SIG-M5 (cell line): ENCODE measurements at places on chromosomes 12 and 14.

- DNase-seq: no peak
Observed at GRCh38 chr12:3142386-3142785, 65.2 kb downstream of the TSPAN9 start.

DNA sequence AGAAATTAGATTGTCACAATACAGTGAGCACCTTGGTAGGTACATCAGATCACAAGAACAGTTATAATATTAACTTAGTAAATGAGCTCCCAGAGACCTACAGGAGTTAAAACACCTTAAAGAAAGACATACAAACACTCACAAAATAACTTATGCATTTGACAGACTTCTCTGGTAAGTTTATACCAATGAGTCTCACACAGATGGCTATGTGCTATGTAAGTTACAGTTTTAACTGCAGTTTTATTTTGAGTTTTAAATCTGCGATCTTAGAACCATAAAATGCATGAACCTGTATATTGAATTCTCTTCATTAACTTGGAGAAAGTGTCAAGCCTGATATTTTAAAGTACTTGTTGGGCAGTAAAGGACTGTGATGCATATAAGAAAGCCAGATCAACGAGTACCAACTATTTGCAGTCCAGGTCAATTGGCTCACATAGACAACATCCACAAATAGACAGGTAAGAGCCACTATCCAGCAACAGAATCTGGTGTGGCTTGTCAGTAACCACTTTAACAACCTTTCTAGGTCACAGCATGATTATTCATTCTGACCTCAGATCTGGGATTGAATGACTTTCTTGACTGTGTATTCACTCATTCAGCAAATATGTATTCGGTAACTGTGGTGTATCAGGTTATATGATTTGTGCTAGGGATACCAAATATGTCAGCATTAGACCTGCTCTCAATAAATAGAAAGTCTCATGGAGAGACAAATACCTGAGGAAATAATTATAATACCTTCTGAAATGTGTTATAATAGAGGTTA lies 856.6 kb upstream of the MGAT4C start:
- DNase-seq: no peak

DNA sequence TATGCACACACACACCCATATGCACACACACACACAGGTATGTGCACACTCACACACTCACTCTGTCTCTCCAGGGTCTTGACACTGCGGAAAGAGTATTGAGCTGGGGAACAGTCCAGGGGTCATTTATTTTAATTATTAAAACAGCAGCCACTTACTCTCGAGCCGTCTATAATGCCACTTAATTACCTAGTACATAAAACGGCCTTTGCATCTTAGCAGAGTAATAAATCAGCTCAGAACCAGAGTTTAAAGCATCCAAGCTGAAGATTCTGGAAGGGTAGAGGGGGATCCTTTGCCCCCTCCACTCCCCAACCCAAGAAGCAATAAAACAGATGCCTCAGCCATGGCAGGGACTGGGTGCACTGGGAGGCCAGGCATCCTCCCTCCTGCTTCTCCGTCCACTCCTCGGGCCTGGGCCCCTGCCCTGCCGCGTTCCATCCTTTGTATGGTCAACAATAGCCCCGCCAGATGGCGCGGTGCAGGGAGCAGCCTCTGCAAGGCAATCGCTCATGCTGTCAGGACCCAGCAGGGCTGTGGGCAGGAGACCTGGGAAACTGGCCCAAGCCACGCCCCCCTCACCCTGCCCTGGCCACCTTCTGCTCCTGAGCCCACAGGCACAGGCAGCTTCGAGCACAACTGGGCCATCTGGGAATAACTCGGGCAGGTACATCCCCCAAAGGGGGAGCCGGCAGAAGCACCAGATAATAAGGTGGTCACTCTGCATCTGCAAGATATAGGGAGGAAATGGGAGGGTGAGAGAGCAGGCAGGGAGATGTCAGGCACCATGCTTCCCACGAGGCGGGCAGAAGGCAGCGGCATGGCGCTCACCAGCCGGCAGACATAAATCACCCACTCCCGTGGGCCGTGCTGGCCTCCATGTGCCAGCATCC lies 40.9 kb downstream of the CCDC85C start:
- DNase-seq: no peak

GRCh38 chr12:44649693-44650092 lies 226.4 kb downstream of the NELL2 start:
- no peak for DNase-seq

DNA sequence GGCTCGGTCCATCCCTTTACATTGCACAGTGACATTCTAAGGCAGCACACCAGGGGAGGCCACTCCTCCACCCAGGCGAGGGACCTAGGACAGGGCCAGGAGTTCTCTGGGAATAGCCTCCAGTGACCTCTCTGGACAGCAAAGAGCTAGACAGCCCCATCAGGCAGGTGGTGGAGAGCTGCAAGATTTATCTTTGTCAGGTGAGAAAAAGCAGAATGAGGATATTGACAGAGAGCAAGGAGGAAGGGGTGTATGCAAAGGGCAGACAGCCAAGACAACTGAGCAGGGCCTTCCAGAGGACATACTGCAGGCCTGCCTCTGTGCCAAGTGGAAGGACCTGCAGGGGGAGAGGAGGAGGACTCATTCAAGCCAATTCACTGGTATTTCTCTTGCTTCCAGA lies 112.4 kb upstream of the MAX start:
- no peak for DNase-seq

DNA sequence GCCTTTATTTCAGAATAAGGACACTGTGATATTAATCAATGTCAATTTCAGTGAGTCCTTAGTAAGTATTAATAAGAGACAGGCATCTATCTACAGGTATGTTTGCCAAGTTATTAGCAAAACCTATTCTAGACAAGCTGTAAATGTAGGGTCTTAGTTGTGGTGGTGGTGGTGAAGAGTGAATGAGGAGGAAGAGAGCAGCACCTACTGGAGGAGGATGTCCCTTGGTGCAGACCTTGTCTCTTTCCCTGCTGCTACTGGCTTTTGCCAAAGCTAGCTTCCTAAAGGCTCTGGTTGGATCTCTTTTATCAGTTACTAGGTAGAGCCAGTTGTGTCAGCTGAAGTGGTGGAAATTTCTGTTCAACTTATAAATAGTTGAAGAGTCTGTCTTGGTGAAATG lies 304.8 kb upstream of the ATP2B1 start:
- no peak for DNase-seq

DNA sequence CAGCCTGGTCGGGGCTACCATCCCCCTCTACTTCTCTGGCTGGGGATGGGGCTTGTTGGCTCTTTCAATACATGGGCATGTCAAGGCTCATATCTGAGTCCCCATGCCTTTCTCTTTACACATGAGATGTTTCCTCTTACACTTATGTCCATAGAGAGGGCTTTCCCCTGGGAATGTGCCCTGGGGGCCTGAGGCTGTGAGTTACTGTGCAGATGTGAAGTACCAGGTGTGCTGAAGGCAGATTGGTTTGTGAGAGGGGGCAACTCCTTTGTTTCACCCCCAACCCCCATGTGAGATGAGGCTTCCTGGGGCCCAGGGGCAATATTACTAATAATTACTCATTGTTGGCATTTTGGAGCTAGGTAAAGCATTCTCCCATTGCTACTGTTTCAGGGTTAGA lies 32.8 kb downstream of the NRXN3 start:
- DNase-seq: no peak

DNA sequence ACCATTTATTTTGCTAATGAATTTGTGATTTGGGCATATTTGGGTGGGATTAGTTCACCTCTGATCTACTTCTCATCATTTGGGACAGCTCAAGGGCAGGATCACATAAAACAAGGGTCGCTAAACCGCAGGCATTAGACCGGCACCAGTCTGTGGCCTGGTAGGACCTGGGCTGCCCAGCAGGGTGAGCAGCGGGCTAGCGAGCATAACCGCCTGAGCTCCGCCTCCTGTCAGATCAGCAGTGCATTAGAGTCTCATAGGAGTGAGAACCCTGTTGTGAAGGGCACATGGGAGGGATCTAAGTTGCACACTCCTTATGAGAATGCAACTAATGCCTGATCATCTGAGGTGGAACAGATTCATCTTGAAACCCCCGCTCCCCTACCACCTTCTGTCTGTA lies 785.3 kb downstream of the TRHDE start:
- no peak for DNase-seq

DNA sequence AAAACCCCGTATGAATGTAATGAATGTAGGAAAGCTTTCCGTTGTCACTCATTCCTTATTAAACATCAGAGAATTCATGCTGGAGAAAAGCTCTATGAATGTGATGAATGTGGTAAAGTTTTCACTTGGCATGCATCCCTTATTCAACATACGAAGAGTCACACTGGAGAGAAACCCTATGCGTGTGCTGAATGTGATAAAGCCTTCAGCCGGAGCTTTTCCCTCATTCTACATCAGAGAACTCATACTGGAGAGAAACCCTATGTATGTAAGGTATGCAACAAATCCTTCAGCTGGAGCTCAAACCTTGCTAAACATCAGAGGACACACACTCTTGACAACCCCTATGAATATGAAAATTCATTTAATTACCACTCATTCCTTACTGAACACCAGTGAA lies 23.8 kb downstream of the ZNF891 start:
- no peak for DNase-seq

DNA sequence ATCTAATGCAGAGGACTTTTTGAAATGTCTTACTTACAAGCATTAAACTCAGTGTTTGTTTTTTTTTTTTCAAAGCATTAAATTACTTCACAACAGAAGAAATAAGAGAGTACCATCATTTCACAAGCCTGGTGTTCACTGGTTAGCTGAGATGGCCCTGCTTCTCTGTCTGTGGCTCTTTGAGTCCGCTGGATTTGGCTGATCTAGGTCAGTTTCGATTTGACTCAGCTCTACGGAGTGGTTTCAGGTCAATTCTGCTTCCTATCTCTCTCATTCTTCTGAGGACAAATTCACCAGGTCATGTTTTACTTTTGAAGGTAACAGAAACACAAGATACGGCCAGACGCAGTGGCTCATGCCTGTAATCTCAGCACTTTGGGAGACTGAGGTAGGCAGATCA lies 1066.1 kb downstream of the FLRT2 start:
- DNase-seq: no peak

DNA sequence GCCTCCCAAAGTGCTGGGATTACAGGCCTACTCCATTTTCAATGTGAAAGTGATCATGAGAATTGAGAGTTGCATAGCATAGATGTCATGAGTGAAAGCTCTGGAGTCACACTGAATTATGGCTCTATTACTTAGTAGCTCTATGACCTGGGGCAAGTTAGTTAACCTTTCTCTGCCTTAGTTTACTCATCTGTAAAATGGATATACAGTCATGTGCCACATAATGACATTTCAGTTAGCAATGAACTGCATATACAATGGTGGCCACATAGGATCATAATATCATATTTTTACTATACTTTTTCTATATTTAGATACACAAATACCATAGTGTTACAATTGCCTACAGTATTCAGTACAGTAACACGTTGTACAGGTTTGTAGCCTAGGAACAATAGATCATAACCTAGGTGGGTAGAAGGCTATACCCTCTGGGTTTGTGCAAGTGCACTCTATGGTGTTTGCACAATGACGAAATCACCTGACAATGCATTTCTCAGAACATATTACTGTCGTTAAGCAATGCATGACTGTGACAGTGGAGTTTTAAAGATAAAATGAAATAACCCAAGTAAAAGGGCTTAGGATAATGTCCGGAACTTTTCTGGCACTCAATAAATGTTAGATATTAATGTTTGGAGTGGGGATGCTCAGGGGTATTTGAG lies 53.1 kb downstream of the ZFYVE26 start:
- no peak for DNase-seq

- DNase-seq: no peak
Observed at GRCh38 chr12:47835831-47836155, 16.1 kb upstream of the HDAC7 start.

- no peak for DNase-seq
Observed at GRCh38 chr12:6771509-6772330, 600 bp upstream of the LAG3 start.

DNA sequence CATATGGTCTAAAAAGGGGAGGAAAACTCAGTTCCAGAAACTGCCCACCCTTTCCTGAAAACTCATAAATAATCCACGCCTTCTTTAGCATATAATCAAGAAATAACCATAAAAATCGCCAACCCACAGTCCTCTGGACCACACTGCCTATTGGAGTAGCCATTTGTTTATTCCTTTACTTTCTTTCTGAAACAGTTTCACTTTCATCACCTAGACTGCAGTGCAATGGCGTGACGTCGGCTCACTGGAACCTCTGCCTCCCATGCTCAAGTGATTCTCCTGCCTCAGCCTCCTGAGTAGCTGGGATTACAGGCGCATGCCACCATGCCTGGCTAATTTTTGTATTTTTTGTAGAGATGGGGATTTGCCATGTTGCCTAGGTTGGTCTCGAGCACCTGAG lies 44.2 kb downstream of the CLMN start:
- DNase-seq: no peak

GRCh38 chr12:91188778-91189177 lies 6.2 kb upstream of the DCN start:
- no peak for DNase-seq

- DNase-seq: no peak
Observed at GRCh38 chr12:2080604-2081003, 27.8 kb downstream of the CACNA1C start.
